Hematopoietic multipotent progenitor cell treated with erythropoietin and hydrocortisone succinate and interleukin-3 and kit ligand, for 6 days (in vitro differentiated cells): ENCODE measurements at places on chromosomes 1 and 21.
A peak's percentile ranks its signal among the peaks of the same experiment; 100 is the strongest.

DNA sequence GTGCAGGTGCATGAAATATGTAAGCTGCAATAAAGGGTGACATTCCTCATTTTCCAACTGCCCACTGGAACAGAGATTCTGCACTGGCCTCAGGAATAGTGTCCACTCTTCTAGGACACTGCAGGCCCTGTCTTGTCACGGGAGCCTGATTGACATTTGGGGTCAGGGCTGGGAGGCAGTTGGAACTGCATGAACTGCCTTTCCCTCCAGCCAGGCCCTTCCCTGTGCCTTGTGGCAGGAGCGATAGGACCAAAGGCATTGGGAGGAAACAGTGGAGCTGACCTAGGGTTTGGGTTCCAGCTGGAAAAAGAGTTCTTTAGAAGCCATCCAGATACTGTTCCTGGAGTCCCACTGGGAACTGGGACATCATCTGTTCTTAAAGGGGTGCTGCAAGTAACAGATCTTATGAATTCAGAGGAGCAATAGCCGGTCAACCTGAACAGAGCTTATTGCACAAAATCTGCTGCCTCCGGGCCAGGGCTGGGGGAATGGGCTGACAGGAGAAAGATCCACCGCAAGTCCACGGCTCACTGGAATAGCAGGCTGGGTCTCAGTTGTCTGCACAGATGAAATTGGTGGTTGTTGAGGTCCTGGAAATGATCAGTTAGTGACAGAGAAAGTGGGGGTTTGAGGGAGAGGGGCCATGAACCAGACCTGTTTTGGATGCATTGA is 451.7 kb downstream of the CAMTA1 start:
- DNase-seq = no peak

DNA sequence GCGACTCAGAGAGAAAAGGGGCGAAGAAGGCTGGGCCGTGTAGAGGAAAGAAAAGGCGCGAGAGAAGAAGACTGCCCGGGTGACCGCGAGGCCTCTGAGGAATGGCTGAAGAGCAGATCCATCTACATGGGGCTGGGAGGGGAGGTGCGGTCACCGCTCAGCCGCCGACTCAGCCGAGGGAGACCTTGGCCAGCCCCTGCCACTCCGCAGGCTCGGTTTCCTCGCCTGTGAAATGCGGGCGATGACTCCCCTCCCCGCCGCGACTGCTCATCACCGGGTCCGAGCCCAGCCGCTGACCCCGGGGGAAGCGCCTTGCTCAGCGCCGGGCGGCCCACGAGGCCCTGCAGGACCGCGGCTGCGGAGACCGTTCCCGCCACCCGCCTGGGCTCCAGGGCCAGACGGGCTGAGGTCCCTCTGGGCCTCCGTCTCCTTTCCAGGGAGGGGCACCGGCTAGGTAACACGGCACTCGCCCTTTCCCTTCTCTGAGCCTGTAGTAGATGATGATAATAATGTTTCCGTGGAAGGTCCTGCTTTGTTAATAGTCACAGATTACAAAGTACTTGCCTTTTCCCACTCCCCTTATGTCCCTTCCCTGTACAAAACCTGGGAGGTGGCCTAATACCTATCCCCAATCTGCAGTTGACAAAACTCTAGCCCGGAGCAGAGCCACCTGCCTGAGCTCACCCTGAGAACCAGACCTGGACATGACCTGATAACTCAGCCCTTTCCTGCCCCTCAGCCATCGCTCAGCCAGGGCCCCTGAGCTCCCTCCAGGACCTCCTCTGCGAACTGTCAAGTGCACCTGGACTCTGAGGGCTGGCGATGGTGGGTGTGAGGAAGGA is 1.6 kb upstream of the BSND start:
- peak; percentile 21 for DNase-seq

- DNase-seq = no peak
Observed at GRCh38 chr21:45517249-45518065, 24.8 kb downstream of the SLC19A1 start.

- no peak for DNase-seq
Observed at GRCh38 chr1:20974069-20974468, 187.0 kb upstream of the HP1BP3 start.

DNA sequence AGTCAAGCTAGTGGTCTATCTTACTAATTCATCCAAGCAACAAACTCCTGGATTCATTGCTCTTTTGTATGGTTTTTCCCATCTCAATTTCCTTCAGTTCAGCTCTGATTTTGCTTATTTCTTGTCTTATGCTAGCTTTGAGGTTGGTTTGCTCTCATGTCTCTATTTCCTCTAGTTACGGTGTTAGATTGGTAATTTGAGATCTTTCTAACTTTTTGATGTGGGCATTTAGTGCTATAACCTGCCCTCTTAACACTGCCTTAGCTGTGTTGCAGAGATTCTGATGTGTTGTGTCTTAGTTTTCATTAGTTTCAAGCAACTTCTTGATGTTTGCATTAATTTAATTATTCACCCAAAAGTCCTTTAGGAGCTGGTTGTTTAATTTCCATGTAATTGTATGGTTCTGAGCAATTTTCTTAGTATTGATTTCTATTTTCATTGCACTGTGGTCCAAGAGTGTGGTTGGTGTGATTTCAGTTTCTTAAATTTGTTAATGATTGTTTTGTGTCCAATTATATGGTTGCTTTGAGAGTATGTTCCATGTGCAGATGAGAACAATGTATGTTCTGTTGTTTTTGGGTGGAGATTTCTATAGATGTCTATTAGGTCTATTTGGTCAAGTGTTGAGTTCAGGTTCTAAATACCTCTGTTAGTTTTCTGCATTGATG is 154.6 kb downstream of the PLPPR5 start:
- DNase-seq = no peak

DNA sequence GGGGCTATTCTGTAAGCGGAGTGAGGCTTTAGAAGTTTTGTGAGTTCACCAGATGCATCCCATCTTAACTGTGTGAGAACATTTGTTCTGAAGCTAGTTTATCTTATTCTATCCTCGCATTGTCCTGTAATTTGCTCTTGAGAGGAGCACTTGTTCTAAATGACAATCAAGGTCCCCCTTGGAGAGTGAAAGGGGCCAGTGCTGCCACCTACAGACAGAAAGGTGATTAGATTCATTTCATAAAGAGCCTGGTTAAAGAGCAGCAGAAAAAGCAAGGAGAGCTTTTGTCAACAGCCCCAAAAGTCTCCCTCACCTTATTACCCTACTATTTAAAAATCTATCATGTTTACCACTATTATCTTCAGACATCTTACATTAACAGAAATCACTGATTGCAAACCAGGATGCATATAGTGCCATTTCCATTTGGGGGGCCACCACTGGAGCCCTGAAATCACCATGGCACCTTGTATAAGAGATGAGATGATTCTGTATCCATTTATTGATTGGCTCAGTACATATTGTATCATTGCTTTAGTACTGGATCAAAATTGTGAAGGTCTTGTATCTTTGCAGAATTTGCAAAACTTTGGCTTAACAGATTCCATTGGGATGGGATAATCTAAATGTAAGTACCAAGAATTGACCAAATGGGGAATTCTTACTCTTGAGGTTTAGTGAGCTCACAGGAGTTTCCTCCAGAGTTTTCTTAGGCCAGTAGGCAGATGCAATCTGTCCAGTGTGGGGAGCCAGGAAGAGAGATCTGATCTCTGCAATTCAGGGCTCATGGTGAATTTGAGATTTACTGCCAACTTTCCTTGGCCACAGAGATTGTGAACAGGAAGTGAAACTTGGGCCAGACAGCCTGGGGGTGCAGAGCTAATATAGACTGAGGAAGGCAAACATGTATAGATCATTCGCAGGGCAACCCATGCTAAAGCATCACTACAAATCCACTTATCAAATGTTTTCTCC is 64.3 kb upstream of the TRABD2B start:
- DNase-seq = peak; percentile 75

GRCh38 chr1:1080122-1080757 is 6.1 kb upstream of the RNF223 start:
- peak; percentile 49 for DNase-seq

- DNase-seq = peak; percentile 38
Observed at GRCh38 chr1:17437260-17437579, 2.3 kb downstream of the RCC2 start.

DNA sequence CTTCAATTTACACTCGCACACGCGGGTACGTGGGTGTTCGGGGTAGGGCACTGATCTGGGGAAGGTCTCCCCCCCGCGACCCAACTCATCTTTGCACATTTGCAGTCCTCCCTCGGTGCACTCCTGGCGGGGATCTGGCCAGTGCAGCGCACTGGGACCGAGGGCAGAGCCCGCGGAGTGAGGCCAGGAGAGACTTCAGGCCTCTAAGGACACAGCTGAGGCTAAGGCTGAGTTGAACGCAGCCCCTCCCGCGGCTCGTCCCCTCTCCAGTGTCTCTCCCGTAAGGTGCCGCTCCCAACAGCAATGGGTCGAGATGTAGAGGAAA is 936 bp upstream of the NCAM2 start:
- DNase-seq = peak; percentile 2

GRCh38 chr1:23118957-23119792 is 49.5 kb downstream of the LUZP1 start:
- DNase-seq = peak; percentile 69

DNA sequence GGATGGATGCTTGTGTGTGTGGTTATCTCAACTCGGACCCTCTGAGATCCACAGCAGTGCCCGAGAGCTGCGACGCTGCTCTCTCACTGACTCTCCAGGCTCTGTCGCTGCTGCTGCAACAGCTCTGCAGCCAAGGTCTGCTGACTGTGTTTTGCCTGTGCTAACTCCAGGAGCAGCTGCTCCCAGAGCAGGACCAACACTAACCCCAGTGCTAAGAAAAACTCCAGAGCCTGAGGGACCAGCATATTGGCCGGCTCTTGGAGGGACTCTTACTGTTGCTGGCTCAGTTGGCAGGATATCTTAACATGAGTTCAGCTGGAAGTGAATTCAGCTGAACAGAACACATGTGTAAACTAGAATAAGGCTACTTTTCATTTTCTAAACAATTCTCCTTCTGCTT is 4.4 kb downstream of the LCE2C start:
- DNase-seq = no peak

GRCh38 chr1:147236959-147237791 is 5.3 kb upstream of the CHD1L start:
- DNase-seq = no peak

DNA sequence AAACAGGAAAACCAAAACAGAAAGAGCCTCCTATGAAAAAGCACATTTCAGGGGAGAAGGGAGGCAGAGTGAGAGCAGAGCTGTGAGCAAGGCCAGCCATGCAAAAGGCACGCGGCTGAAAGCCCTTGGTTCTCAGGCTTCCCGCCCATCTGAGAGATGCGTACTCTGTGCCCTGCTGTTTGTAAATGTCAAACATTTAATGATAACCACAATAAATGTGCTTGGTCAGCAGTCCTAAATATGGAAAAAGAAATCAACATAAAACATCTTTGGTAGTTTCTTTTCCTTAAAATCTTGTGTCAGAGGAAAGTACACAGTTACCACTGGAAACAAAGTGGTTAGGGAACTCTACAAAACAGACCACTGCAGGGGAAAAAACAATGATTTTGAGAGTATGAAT is 283.1 kb downstream of the DSCAM start:
- no peak for DNase-seq

DNA sequence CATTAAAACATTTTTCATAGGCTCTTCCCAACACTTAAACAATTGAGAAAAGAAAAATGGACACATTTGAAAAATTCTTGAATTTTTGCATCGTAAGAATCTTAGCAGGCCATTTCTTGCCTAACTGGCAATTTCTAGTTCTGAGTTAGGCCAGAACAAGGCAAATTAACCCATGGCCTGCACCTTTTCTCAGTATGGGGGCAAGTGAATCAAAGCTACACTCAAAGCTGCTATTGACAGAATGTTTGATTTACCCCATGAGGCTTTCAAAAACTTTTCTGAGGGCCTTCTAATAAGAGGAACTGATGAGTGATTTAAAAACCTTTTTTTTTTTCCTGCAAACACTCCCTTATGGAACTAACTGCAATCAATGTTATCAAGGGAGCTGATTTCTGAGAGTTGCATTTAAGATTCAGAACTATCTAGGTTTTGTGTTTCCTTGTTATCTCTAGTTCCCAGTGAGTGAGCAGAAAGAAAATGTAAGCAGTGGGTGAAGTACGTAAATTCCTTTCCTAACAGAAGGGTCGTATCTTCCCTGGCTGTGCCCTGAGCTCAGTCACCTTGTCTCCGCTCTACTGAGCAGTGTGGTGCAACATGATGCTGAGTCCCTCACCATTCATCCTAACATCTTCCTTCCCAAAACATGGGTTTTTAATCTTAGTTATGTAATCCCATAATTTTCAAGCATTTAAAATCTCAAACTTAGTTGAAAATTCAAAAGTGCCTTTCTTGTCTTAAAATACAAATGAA is 353.7 kb downstream of the DPYD start:
- no peak for DNase-seq

GRCh38 chr1:206508956-206509355 is 1.6 kb downstream of the RASSF5 start:
- no peak for DNase-seq

GRCh38 chr1:87757676-87758075 is 429.0 kb downstream of the LMO4 start:
- no peak for DNase-seq

DNA sequence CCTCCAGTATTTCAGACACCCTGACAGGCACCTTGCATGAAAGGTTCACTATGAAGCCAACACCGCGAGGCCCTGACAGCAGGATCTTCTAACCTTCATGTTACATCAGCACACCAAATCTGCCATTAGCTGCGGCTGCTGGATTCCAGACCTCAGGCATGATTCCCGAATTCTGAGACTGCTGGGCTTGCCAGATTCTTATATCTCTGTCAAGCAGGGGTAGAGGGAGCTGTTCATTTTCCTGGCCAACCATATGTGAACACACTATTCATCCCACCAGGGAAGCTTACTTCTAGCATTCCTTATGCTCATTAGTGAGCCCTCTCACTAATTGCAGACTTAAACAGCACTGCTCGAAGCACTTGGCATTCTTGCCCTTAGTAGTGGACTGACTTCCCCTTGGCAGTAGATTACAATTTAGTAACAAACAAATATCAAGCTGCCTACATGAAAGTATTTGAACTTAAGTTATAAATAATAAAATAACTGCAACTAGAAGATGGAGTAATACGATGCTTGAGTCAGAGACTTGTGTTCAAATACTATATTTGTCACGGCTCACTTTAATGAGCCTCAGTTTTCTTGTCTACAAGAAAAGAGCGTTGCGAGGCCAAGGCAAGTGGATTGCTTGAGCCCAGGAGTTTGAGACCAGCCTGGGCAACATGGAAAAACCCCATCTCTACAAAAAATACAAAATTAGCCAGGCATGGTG is 43.3 kb downstream of the NID1 start:
- DNase-seq = no peak

GRCh38 chr1:119868176-119868575 is 28.1 kb downstream of the ADAM30 start:
- DNase-seq = no peak

GRCh38 chr21:40660461-40660860 is 186.5 kb downstream of the DSCAM start:
- DNase-seq = no peak

GRCh38 chr1:246742396-246742795 is 18.2 kb downstream of the SCCPDH start:
- no peak for DNase-seq

DNA sequence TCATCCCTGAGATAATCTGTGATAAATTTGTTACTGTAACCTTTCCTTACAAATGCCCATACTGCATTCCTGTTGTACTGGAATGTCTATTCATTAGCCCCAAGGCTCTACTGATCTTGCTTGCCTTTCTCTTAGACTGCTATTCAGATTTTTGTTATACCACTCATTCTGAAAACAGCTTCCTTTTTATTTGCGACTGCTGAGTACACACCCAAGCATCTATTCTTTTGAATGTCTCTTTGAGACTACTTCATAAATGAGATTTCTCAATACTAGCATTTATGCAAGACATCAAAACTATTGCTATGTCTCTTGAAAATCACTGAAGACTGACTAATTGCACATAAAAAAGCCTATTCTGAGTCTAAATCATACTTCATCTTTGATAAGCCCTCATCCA is 38.6 kb downstream of the DENND1B start:
- peak; percentile 12 for DNase-seq
